Foreskin keratinocyte (primary cell): ENCODE measurements at places on chromosomes 16 and 17.

DNA sequence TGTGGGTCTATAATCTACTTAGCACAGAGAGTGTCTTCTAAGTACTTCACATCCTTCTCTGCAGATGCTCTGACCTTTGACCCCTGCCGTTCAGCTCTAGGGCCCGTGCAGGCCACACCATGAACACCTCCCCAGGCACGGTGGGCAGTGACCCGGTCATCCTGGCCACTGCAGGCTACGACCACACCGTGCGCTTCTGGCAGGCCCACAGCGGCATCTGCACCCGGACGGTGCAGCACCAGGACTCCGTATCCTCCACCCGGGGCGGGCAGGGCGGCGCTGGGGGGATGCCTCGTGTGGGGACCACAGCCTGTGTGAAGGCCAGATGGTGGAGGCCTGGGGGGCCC lies 686 bp downstream of the MLST8 start:
- no peak for DNase-seq

- DNase-seq, result no peak
Observed at GRCh38 chr17:79048826-79049755, 25.1 kb downstream of the C1QTNF1 start.

- peak; percentile 39 for DNase-seq
Observed at GRCh38 chr16:81745704-81746558, 33.2 kb upstream of the PLCG2 start.

GRCh38 chr17:40540448-40540847 lies 24.8 kb downstream of the CCR7 start:
- no peak for DNase-seq

DNA sequence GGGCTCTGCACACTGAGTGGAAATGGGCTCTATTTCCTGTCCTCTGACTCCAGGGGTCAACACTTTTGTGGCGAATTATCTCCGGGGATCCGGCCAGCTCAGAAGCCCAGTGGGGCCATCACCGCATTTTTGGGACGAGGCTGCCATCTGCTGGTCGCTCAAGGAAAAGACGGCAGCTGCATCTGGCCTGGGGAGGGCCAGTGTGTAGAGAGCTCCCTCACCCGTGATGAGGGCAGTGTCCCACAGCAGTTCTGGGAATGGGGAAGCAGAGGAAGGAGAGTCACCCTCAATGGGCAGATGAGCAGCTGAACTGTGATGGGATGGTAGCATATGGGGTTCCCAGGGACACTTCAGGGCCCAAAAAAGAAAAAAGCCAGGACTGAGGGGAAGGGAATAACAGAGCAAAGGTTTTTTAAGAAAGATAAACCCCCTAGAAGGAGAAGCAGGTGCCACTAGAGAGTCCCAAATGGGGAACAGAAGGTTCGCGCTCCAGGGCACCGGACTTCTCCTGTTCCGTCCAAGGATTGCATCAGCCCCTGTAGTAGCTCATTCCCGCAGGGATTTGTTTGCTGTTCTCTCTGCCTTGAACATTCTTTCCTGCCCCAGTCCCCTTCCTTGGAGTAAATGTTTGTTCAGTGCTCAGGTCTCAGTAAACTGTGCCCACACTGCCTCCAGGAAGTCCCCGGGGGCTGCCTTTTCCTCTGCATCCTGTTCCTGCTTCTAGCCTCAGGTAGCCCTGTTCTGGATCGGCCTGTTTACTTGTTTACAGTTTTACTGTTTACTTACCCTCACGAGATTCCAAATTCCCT lies 9.3 kb upstream of the ABCC12 start:
- peak; percentile 38 for DNase-seq

- no peak for DNase-seq
Observed at GRCh38 chr17:66221343-66221742, 7.9 kb downstream of the APOH start.

DNA sequence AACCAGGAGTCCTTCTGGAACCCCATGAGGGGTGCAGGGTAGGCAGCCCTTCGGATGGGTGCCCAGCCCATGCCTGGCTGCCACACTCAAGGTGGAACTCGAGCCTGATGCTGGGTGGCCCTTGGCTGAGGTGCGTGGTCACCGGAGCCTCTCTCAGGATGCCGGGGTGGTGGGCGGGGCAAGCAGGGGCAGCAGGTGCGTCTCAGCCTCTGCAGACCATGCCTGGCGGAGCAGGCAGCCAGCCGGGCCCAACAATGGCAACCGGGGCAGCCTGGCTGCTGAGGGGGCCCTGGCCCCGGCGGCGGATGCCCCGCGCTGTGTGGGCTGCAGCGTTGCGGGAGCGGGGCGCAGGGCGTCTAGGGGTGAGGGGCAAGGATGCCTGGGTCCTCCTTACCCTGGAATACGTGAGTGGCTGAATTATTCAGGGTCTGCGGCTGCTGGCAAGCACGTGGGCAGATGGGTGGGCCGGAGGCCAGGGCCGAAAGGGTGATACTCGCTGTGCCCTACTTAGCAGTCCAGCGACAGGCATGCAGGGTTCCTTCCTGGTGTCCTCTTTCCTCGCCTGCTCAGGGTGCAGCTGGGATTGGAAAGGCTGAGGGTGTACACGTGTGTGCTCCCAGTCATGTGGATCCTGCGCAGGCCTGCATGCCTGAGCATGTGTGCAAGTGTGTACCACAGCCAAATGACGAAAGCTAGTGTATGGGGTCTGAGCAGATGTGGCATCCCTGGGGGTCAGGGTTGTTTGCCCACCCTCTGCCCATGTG lies 14.6 kb downstream of the MYO15A start:
- peak; percentile 11 for DNase-seq

DNA sequence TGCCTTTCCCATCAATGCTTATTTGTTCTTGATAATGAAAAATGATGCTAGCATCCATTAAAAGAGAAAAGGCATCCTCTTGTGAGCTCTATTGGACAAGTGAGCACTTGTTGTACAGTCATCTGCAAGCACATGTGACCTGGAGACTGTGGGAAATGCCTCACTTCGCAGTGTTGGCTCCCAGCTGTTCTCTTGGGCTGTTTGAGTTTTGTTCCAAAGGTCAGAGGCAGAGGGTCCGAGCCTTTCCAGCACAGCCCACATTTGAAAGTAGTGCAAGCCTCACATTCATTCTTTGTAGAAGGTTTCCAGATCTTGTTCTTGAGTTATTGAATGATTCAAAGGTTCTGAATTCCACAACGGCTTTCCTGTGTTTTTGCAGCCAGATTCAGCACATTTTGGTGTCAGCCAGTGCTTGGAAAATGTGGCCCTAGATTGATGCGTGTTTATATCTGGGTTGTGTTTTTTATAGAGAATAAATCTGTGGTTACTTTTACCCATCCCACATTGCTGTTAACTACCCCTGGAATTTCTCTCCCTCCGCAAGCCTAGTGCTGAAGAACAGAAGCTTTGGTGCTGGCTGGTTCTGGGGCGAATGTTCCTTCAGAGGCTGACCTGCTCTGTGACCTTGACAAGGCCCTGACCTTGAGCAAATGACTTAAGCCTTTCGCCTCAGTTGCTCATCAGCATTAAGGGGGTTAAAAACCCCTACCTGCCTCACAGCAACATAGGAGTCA lies 49.8 kb downstream of the CDH1 start:
- peak; percentile 86 for DNase-seq

DNA sequence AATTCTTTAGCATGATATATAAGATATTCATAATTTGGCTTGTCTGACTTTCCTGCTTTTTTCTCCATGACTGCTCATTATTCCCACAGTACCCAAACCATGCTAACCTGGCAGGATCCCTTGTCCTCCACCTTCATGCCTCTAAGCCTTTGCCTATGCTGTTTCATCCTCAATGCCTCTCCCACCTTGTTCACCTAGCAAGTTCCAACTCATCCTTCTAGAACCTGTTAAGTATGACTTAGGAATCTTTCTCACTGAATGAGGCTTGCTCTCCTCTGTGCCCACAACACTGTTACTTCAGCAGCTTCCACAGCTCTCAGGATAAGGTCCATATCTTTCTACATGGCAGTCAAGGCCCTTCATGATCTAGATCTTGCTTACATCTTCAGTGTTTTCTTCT lies 34.0 kb downstream of the CA10 start:
- peak; percentile 73 for DNase-seq

DNA sequence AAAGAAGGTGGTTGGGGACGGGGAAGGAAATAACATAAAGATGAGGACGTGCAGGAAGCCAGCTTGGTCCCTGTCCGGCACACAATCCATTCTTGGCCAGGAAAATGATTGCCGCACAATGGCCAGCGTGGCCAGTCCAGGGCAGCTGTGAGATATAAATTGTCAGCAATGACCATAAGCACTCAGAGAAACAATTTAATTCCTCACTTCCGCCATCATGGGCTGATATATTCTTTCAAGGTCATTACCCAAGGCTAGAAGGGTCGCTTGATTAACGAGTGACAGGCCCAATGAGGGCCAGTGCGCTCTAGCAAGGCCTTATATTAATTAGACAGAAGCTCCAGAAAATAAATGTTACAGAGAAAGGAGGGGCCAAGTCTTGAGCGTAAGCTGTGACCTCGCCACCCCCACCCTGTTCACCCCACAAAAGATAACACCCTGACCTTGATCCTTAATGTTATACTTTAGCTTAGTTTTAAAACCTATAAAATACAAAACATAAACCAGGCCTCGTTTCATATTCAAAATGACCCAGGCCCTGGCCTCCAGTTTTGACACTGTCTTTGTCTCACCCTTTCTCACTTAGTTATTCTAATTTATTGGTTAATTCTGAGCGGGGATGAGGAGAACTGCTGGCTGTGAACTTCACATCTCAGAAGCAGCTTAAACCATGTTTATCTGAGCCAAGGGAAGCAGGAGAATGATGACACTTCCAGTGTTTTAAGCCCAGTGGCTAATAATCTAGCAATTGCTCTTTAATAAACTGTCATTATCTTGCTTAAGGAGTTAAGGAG lies 478.3 kb upstream of the ZFHX3 start:
- no peak for DNase-seq

DNA sequence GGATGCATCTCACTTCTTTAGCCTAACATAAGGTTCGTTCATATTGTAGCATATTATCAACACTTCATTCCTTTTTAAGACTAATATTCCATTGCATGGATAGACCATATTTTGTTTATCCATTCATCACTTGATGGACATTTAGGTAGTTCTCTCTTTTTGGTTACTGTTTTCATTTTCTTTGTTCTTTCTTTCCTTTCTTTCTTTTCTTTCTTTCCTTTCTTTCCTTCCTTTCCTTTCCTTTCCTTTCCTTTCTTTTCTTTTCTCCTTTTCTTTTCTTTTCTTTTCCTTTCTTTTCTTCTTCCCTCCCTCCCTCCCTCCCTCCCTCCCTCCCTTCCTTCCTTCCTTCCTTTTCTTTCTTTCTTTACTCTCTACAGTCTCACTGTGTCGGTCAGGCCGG lies 24.2 kb downstream of the PLCG2 start:
- DNase-seq, result no peak

DNA sequence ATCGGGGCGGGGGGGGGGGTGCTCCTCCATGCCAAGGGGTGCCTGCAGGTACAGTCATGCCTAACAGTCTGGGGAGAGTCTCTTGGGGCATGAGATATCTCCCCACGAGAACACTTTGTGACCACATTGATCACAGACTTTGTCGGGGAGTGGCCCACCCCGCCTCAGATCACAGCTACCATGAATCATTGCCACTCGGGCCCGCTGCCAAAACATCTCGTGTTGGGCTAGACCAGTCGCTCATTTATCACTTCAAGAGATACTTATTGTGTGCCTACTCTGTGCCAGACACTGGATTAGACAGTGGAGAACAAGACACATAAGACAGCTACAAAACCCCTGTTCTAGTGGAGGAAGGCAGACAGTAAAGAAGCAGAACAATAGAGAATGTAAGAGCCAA lies 72.6 kb downstream of the CLEC16A start:
- peak; percentile 88 for DNase-seq

GRCh38 chr17:1966274-1967086 lies 58.7 kb downstream of the RTN4RL1 start:
- no peak for DNase-seq

DNA sequence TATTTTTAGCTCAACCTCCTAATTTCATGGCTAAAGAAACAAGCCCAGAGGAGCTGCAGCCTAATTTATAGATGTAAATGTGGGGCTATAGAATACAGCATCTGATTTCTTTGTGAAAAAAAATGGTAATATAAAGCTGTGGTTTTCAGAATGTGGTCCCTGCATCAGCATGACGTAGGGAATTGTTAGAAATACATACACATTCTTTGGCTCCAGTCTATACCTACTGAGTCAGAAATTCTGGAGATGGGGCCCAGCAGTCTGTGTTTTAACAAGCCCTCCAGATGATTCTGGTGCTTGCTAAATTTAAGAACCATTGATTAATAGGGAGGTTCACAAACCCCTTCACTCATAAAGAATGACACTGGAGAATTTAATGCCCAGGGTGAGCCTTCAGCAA lies 18.1 kb upstream of the MYH8 start:
- DNase-seq, result no peak

GRCh38 chr17:71098071-71098470 lies 928.7 kb downstream of the KCNJ2 start:
- DNase-seq, result no peak

GRCh38 chr17:66211047-66211810 lies 18.0 kb downstream of the APOH start:
- no peak for DNase-seq

- DNase-seq, result peak; percentile 51
Observed at GRCh38 chr16:73064212-73064993, 16.5 kb upstream of the ZFHX3 start.

DNA sequence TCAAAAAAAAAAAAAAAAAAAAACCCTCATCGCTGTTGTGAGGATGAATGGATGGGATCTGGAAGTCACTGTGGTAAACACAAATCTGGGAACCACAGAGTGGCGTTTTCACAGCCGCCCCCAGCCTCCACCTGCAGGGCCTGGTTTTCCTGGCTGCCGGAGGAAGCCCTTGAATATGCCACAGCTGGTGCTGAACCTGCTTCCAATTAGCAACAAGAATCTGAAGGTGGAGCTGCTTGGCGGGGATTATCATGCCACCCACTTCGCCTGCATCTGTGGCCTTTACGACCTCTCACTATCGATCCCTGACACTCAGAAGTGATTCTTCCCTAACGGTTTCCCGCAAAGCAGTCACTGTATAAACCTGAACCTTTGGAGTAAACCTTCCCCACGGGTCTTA lies 16.1 kb downstream of the MRM3 start:
- DNase-seq, result no peak

- no peak for DNase-seq
Observed at GRCh38 chr16:35570946-35571345, 2111.5 kb downstream of the TP53TG3F start.
